ENCODE measurements at places on chromosomes 2 and 18.

GRCh38 chr18:23341383-23341782 is 111.7 kb upstream of the RIOK3 start:
- DNase-seq: no peak

- DNase-seq: no peak
Observed at GRCh38 chr2:219429958-219430606, 4.6 kb upstream of the SPEG start.

- no peak for DNase-seq
Observed at GRCh38 chr2:47747878-47748277, 35.1 kb upstream of the MSH6 start.

DNA sequence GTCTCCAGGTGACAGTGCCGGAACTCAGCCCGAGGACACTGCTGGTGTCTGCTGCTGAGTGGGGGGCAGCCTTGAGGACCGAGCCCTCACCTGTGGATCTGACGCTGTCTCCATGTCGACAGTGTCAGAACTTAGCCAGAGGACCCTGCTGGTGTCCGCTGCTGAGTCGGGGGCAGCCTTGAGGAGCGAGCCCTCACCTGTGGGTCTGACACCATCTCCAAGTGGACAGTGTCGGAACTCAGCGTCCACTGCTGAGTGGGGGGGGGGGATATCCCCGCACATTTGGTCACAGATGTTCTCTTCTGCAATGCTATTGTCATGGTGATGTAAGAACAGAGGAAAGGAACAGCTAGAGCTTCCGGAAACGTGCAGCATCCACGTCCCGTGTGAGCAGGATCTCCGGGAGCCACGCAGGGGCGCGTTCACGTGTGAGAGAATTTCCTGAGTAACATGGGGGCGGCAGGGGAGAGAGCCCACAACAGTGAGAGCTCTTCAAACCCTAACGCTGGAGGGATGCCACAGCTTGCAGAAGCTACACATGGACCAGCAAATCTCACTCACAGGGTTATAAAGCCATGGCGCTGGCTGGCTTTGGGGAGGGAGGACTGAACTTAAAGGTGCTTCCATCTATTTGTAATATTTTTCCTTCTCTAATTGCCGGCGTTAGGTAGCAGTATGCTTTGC is 250.7 kb upstream of the SALL3 start:
- DNase-seq: no peak

DNA sequence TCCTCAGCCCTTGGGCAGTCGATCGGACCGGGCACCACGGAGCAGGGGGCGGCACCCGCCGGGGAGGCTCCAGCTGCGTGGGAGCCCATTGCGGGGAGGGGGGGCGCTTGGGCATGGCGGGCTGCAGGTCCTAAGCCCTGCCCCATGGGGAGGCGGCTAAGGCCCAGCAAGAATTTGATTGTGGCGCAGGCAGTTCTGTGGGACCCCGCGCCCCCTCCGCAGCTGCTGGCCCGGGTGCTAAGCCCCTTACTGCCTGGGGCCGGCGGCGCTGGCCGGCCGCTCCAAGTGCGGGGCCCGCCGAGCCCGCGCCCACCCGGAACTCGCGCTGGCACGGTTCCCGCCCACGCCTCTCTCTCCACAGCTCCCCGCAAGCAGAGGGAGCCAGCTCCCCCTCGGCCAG is 18.4 kb downstream of the ZSCAN30 start:
- DNase-seq: no peak

DNA sequence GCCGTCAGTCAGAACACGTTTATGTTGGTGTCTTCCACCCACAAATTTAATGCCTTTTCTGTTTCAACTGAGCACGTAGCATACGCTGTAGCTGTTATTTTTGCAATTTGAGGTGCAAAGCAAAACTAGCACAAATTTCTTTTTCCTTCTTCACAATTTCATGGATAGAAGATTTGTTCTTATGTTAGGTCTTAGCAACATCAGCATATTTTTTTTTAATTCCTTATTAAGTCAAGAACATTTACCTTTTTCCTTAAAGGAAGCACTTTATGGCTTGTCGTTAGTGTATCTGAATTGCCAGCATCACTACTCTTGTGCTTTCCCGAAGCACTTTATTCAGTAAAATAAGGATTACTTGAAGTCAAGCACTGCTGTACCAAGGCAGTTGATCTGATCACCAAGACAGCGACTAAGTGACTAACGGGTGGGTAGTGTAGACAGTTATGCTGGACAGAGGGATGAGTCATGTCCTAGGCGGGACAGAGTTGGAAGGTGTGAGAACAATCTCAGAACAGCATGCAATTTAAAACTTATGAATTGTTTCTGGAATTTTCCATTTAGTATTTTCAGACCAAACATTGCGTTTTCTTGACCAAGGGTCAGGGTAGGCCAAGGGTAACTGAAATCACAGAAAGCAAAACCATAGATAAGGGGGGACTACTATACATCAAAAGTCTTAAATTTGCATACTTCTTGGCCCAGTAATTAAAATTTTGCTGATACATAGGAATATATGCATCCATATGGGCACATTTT is 13.3 kb downstream of the BABAM2 start:
- DNase-seq: no peak

DNA sequence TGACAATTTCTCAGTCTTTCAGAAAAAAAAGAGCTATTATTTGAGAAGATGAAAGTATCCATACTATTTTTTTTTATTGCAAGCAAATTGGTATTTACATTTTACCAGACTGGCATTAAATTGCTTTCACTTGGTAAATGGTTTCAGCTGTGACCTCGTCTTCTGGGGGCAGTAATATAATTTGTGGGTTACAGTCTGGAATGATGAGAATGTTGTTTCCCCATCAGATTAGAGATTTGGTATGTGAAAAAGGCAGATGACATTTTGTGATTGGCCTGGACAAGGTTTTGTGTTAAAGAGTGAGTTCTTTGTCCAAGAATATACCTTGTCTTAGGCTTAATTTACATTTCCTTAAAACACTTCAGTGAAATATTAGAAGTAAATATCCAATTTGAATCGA is 390.1 kb upstream of the ST6GAL2 start:
- no peak for DNase-seq

GRCh38 chr2:193377789-193378188 is 1183.1 kb upstream of the TMEFF2 start:
- no peak for DNase-seq

DNA sequence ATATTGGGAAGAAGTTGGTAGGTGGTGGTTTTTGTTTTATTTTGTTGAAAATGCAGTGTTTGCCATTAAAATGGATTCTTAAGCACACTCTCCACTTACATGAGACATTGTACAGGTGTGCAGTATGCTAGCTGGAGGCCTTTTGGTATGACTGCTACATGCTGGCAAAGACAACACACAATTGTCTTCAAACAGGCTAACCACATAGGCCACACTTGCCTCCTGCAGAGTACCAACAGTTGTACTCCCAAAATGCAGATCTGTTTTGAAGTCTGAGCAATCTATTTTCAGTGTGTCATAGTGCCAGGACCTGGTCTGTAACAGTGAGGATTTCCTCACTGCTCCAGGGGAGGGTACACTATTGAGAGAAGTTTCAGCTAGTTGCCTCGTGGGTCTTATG is 213.6 kb downstream of the ZRANB3 start:
- no peak for DNase-seq

Data from lung (tissue), 17 donors.